Sigmoid colon (tissue), 7 donors: ENCODE measurements at places on chromosomes 12 and 14. TPM values are rescaled to one million over a fixed set of nuclear protein-coding genes. Genes with fewer than 3 reads are reported as not detected.

B3GNT4 gene
- total RNA-seq, result under 0.01 TPM

ASCL1 gene
- 0.55 TPM for total RNA-seq

EFS gene
- total RNA-seq, result 10.0 TPM

RTL1 gene
- not detected for total RNA-seq

HOXC10 gene
- not detected for total RNA-seq

BATF gene
- 1.6 TPM for total RNA-seq

SERPINA10 gene
- total RNA-seq, result not detected

- no peak overlapping the region for H3K27ac ChIP-seq
- H3K27me3 ChIP-seq, result no peaks in the 10 kb centered on the region
- no peaks in the 10 kb centered on the region for H3K4me1 ChIP-seq
These were observed 45.4 kb upstream of the TESC start for GRCh38 chr12:117144599-117144998.

DNA sequence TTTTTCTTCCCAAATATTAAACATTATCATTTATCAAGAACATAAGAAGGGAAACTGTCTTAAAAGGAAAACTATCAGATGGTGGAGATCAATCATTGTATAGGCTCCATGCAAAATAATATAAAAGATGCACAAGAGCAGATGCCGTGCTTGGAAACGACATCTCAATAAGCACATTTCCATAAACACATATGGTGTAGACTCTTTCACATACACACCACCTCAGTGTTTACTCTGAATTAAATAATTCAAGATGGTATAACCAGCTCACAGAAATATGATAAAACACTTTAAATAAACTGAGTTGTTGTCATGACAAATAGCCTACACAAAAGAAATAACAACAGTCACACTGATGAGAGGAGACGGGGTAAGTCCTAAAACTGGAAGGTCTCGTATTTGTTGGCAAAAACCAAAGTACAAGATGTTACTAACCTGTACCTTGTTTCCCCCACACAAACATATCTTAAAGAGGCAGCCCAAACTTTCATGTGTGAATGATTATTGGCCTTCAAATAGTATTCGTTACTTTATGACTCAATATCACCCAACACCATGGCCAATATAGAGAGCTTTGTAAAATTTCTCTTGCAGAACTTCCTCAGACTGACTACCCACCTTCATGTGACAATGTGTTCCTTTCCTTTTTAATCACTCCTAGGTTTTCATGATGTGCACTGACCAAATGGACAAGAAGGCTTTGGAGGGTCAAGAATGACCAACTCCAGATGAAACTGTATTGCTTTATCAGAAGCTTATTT lies 48.6 kb upstream of the TMPO start:
- H3K4me1 ChIP-seq, result peaks cover 14% of the 10 kb centered on the region
- H3K27ac ChIP-seq, result no peak overlapping the region
- no peaks in the 10 kb centered on the region for H3K27me3 ChIP-seq
- H3K36me3 ChIP-seq, result no peaks in the 10 kb centered on the region
- no peak overlapping the region for H3K4me3 ChIP-seq
- no peak for DNase-seq

DNA sequence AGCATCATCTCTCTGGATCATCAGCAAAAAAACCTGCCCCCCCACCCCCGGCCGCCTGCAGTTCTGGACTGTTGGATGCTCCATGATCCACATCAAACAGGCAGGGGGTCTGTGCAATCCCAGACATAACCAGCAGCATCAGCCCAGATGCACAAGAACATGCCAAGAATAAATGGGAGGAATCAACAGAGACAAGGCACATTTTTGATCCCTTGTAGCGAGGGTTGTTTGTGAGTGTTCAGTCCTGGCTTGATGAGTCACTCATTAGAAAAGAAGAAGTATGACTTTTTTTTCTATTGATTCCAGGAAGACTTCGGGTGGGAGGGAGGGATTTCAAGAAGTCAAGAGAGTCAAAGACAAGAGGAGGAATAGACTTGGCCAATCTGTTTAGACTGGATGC lies 244.2 kb downstream of the KSR2 start:
- H3K36me3 ChIP-seq, result no peaks in the 10 kb centered on the region
- no peak overlapping the region for H3K27ac ChIP-seq
- no peak for DNase-seq

GRCh38 chr12:92927436-92928281 lies 1.4 kb downstream of the EEA1 start:
- peak overlapping the region; percentile 99 for H3K27ac ChIP-seq
- no peaks in the 10 kb centered on the region for H3K27me3 ChIP-seq
- H3K4me3 ChIP-seq, result peak overlapping the region; percentile 99
- H3K36me3 ChIP-seq, result no peaks in the 10 kb centered on the region
- H3K4me1 ChIP-seq, result peaks cover 28% of the 10 kb centered on the region
- DNase-seq, result no peak

DNA sequence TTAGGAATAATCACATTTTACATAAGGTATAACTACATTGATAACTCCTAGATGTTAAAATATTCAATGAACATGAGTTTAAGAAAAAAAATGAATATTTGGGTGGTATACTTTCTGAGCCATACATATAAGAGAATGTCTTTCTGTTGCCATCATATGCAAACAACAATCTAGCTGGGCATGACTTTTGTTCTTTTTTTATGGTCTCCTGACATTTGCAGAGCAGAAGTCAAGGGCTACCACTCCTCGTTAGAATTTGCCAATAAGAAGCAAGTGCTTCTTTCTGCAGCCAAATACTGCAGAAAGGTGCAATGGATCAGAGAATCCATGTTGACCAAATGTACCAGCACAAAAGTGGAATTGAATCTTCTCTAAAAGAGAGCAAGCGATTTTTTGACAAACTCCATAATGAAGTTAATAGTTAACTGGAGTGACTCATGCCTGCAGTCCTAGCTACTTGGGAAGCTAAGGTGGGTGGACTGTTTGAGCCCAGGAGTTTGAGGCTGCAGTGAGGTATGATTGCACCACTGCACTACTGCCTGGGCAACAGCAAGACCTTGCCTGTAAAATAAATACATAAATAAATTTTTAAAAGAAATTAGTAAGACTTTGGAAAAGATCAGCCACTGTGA lies 25.5 kb upstream of the CCDC91 start:
- no peak overlapping the region for H3K27ac ChIP-seq
- H3K36me3 ChIP-seq, result no peaks in the 10 kb centered on the region
- no peak overlapping the region for H3K4me3 ChIP-seq
- no peaks in the 10 kb centered on the region for H3K4me1 ChIP-seq

GRCh38 chr12:57815177-57816000 lies 3.1 kb downstream of the AVIL start:
- H3K4me1 ChIP-seq, result peaks cover 33% of the 10 kb centered on the region
- H3K27ac ChIP-seq, result no peak overlapping the region
- DNase-seq, result no peak

GRCh38 chr12:3723916-3724805 lies 28.7 kb downstream of the CRACR2A start:
- no peaks in the 10 kb centered on the region for H3K36me3 ChIP-seq
- no peak for DNase-seq
- peaks cover 35% of the 10 kb centered on the region for H3K4me1 ChIP-seq
- H3K4me3 ChIP-seq, result no peak overlapping the region
- H3K27ac ChIP-seq, result peak overlapping the region; percentile 57

GRCh38 chr14:96571311-96571710 lies 69.1 kb downstream of the PAPOLA start:
- no peak overlapping the region for H3K4me3 ChIP-seq
- H3K27me3 ChIP-seq, result no peaks in the 10 kb centered on the region
- DNase-seq, result no peak
- no peaks in the 10 kb centered on the region for H3K36me3 ChIP-seq
- H3K4me1 ChIP-seq, result peaks cover 18% of the 10 kb centered on the region

- no peak for DNase-seq
- H3K27ac ChIP-seq, result no peak overlapping the region
- no peaks in the 10 kb centered on the region for H3K4me1 ChIP-seq
- no peak overlapping the region for H3K4me3 ChIP-seq
These were observed 165.9 kb upstream of the OTX2 start for GRCh38 chr14:56976211-56976610.

DNA sequence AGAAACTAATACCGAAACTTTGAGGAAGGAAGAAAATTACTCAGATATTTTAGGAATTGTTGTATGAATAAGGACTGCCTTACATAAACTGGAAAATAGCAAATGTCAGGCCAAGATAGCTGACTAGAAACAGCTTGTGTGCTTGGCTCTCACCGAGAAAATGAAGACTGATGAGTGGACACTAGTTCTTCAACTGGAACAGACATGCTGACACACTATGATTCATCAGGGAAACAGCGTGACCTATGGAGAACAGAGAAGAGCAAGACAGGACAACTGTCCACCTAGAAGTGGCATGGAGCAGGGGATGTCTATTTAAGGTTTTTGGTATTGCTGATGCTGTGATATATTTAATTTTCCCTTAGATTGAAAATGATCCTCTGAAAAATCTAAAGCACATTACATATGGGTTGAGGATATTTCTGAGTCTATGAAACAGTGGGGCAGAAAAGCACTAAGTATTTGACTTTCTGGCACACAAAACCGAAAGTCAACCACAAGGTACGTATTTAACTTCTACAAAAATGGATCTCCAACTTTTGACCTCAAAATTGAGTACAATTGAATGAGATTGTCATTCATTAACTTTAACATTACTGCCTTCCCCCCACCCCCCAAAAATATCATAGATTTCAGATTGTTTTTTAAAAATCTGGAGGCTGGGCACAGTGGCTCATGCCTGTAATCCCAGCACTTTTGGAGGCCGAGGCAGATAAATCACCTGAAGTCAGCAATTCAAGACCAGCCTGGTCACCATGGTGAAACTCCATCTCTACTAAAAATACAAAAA lies 863.2 kb downstream of the LRFN5 start:
- H3K4me3 ChIP-seq, result no peak overlapping the region
- no peak for DNase-seq
- no peaks in the 10 kb centered on the region for H3K4me1 ChIP-seq
- no peak overlapping the region for H3K27ac ChIP-seq
